ENCODE measurements at places on chromosomes 3 and 15. TPM values are rescaled to one million over a fixed set of nuclear protein-coding genes. Genes with fewer than 3 reads are reported as not detected.

DNA sequence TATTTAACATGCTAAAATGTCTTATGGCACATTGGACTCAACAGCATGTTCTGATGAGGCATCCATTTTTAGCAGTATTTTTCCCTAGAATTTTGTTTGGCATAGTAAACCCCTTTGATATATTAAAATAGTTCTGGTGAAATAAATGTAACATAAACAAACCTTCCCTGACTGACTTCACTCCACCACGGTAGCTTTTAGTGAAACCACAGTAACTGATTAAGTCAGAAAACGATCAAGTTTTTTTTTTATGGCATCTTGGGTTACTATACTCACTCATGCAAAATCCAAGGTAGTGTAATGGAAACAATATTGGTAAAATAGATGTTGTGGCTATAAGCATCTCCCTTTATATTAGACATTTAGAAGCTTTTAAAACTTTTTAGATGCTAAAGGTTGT is 2.8 kb downstream of the SERP1 start:
- DNase-seq: no peak

The ZNF860 gene
- polyA plus RNA-seq: 1.1 TPM

GRCh38 chr15:25783607-25784540 is 79.3 kb downstream of the ATP10A start:
- no peak for DNase-seq

DNA sequence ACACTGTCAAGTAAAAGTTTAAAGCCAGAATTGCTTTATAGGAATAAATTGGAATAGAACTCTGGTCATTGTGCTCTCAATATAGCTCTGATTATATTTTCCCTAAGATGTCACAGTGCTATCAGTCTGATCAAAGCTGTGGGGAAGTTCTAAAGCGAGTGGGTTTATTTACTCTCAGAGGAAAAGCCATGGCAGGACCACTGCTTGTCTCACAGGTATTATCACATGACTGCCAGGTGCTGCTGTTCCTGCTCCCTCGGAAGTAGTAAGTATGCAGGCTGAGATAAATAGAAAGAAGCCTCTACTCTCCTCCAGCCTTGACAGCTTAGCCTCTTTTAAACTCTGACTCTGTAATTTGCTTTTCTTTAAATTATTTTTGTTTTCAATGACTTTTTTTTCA is 49.1 kb upstream of the UTS2B start:
- no peak for DNase-seq

The ATP13A5 gene
- polyA plus RNA-seq: not detected

The COL6A5 gene
- polyA plus RNA-seq: 0.05 TPM

The CCR9 gene
- polyA plus RNA-seq: 0.05 TPM

DNA sequence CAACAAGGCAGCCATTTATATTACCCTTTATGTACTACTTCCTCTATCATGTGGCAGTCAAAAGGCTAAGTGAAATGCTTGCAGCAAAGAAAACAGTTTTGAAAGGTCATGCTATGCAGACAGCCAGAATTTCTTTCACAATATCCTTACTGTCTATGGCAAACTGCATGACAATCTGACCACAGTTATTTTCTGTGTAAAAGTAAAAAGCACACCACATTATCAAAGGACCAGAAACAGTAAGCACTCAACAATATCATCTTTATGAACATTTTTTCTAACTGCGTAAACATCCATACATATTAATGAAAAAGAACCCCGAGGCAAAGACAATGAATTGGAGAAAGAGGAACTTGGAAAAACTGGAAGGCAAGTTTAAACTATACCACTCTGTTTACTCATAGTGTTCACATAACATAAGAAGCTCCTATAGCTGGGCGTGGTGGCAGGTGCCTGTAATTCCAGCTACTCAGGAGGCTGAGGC is 47.9 kb downstream of the PIK3CB start:
- DNase-seq: no peak

- DNase-seq: no peak
These were observed 2.0 kb downstream of the MGLL start for GRCh38 chr3:127820221-127820825.

DNA sequence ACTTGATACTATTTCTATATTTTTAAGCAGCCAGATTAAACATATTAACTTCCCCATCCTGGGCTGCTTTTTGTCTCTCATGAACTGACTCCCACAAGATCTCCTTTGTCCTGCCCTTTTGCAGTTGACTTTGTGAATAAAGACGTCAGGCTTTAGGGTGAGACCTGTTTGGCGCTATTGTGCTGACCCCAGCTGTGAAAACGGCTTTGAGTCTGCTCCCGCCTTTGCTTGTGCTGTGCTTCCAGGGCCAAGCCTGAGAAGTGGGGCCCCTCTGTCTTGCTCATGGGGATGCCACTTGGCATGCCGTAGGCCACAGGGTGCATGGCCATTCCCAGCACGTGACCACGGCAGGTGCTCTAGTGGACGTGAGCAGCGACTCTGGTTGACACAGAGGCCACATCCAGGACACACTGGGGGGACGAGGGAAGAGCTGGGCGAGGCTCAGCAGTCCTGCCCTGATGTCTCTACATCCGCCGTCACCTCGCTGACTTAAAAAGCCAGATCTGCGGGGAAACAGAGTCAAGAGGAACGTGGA is 268.9 kb upstream of the LYSMD4 start:
- DNase-seq: no peak

The SENP8 gene
- polyA plus RNA-seq: 4.4 TPM

GRCh38 chr3:197501496-197501878 is 54.3 kb downstream of the BDH1 start:
- no peak for DNase-seq

DNA sequence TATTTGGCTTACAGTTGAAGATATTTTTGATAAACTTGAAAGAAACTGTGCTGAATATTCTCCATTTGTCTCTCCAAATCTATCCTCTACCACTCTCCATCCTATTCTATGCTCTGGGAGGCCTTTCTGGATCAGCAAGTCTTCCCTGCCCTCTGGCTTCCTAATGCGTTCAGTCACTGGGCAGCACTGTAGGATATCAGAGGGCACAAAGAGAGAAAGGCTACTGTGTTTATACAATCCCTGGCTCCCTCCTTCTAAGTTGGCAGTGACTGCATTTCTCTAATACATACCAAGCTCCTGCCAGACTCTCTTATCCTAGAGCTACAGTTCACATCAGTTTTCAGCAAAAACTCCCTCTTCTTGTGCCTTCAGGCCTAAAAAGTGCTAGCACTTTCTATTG is 102.1 kb upstream of the FHIT start:
- DNase-seq: no peak

GRCh38 chr15:83960192-83960829 is 275.3 kb upstream of the GOLGA6L4 start:
- no peak for DNase-seq

DNA sequence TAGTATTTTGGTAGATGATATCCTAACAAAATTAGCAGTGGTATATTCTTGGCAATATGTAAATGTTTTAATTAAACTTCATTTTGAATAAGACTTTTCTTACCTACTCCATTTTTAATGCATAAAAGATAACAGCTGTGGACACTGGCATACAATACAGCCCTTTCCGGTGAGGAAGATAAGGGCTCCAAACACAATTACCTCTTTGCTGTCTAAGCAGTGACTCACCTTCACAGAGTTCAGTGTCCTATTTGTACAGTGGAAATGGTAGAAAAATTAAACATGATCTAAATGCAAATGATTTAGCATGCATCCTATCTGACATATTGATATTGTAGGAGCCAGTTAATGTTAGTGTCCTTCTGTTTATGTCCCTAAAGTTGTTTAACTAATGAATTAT is 969.4 kb downstream of the PLOD2 start:
- no peak for DNase-seq

The FEZF2 gene
- not detected for polyA plus RNA-seq

DNA sequence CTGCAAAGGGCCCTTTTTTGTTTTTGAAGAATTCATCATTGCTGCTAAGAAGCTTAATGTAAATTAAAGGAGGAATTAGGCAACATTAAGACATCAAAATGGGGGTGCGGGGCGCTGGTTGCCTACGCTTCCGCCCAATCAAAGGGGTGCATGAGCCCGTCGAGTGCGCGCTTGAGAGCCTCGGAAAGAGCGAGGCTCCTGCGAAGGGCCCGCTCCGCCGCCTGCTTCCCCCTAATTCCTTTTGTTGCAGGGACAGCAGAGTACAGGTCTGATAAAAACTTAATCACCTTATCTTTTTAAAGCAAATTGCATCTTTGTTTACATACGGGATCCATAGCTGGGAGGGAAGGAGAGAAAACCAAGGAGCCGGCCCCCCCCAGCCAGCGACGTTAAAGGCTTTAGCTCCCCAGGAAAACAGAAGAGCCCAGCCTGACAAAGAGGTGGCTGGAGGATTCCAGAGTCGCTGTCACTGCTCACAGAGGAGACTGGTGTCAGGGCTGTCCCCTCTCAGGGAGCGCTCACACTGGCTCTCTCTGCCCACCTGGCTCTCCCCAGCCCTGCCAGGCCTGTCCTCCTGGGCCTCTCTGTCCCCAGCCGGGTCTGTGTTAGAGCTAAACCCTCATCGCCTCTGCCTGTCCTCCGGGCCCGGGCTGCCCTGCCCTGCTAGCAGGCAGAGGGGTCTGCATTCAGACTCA is 67.3 kb downstream of the DNAJB8 start:
- no peak for DNase-seq

DNA sequence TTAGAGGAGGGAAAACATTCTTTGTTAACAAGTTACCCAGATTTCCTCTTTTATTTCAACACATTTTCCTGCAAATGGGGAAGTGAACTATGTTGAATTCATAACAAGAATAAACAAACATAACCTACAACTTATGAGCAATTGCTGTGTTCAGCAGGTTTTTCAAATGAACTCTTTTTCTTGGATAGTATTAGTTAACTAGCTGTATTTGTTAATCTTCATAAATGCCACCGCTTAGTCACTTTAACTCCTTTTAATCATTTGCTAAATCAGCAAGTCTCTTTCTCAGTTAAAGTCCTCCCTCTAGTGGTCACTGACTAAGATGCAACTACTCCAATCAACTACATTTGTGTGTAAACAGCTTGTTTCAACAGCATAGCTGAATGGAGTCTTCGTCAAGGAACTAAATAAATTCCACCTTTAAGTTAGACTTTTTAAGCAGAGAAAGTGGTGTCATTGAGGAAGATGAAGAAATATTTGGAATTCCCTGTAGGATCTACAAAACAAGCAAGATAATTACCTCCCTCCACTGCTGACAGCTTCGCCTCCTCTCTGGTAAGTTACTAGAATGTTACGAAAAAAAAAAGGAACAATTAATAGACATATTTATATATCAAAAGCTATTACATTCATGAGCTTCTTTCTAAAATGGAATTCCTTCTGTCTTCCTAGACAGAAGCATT is 1122.0 kb downstream of the ROBO1 start:
- DNase-seq: no peak

DNA sequence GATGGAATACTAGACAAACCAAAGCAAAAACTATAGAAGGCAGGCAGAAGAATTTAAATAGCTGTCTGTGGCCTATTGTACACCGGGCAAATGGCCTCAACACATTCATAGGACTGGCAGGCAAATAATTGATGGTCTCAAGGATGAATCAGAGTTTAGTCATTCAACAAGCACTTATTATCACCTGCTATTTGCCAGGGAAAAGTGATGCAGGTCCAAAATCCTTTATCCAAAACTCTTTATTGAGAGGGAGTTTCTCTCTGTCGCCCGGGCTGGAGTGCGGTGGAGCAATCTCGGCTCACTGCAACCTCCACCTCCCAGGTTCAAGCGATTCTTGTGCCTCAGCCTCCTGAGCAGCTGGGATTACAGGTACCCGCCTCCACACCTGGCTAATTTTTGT is 2.3 kb downstream of the EIF2AK4 start:
- no peak for DNase-seq

The GRM2 gene
- polyA plus RNA-seq: 0.24 TPM

GRCh38 chr15:64247906-64248541 is 85.2 kb upstream of the PPIB start:
- DNase-seq: no peak

The CFAP161 gene
- 0.97 TPM for polyA plus RNA-seq

- DNase-seq: no peak
These were observed 2.5 kb downstream of the MASP1 start for GRCh38 chr3:187288855-187289605.

DNA sequence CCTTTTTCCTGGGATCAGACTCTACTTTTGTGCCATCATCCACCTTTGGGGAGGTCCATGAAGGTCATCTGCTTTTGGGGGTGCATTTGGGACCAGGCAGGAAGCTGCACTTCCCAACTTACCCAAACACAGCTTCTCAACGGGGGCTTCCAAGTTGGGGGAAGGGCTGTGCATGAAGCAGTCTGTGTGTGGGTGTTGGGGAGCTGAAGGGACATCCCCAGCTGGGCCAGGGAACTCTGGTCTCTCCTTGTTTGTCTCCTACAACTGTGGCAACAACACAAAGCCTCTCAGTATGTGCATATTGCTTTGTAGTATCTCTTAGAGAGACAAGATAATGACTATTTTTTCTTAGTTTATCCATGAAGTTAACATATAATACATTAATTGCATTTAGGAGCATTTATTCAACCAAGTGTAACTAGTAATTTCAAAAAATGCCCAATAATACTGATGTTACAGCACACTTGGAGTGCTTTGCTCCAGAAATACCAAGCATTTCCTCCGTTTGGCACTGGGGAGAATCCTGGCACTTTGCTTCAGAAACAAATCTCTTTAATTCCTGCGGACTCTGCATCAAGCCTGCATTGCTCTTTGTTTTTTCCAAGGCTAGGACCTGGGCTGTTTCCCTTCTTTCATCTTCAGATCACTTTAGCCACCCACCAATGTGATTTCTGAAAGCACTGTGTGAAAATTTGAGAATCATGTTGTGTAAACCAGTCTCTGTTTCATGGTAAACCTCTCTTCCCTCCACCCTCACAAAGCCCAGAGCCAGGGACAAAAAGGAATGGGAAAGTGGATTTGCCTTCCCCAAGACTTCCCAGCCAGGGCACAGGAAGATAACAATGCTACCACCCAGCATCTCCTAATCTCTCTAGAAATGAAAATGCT is 126.2 kb upstream of the PFN2 start:
- DNase-seq: no peak

The SLC22A14 gene
- 0.55 TPM for polyA plus RNA-seq

DNA sequence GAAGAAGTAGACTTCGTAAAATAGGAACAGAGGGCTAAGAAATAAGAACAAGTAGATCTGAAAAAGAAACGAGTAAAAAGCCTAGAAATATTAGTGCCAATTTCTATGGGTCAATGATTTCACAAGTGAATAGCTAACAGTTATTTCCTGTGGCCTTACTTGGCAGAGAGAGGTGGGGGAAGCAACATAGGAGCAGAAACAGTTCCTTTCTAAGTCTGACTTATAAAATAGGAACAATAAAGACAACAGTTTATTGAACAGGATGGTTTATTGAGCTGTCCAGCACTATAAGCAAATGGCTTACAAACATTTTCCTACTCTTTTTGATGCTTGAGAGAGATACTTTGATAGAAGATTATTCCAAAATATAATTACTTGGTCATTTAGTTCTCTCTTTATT is 37.9 kb downstream of the AGTR1 start:
- no peak for DNase-seq

DNA sequence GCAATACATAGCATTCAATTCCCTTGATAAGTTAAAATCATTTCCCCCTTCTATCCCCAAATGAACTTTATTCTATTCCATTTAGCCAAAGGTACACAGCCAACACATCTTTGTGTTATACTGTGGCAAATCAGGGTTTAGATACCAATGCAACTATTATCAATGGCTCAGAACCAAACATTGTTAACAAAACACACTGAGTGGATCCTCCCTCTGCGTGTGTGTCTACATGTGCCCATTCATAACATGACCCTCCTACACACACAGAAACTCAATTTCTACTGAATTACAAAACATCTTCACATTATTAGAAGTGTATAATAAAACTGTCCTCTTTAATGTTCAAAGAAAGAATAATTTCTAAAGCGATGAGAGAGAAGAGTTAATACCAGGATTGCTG is 1.3 kb downstream of the TTBK2 start:
- DNase-seq: no peak

GRCh38 chr15:40452296-40453090 is 11.7 kb downstream of the BAHD1 start:
- no peak for DNase-seq

GRCh38 chr15:41043276-41043951 is 72.7 kb downstream of the INO80 start:
- no peak for DNase-seq

Measured in ovary (tissue), 10 donors.